Suprapubic skin (tissue), 4 donors: ENCODE measurements at places on chromosomes 5 and 9.

DNA sequence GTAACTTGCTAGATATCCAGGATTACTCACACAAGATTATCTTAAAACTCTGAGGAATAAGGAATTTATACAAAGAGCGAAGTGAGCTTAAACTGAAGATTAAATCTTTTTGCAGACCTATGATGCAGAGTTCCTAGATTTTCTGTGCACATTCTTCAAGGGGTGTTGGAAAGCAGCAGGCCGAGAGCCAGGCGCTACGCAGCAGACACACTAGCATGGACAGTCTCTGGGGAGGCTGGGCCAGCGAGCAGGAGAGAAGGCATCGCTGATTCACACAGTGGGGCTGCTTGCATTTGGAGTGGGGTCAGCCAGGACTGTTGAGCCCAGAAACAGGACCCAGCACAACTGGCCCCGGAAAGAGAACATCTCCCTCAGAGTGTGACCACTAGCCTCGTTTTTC, 136.3 kb downstream of the ADAMTS16 start:
- DNase-seq = no peak
- H3K27me3 ChIP-seq = no peaks in the 10 kb centered on the region

DNA sequence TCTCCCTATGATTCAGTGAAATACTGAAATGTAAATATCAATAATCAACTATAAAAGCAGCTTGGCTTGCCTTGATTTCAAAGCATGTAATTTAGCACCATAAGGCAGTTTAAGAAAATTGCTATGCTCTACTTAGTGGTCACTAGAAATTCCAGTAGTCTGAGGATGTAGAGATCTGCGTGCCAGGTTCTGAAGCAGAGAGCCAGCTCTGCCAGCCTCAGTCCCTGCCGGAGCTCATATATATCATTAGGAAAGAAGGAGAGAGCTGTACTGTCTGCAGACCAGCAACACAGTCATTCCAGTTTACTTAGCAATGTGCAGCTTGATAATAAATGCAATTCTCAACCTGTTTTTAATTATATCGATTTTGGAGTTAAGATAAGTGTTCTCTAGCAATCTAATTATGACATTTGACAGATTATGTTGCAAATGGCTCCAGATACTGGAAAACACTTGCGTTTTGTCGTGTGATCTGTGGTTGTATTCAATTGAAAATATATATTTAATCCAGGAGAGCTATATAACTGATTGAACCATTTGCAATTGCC, 540.5 kb downstream of the CTNND2 start:
- DNase-seq = no peak
- no peak overlapping the region for H3K4me3 ChIP-seq
- H3K36me3 ChIP-seq = no peaks in the 10 kb centered on the region
- no peak overlapping the region for H3K27ac ChIP-seq
- no peaks in the 10 kb centered on the region for H3K27me3 ChIP-seq

- no peaks in the 10 kb centered on the region for H3K27me3 ChIP-seq
- no peaks in the 10 kb centered on the region for H3K4me1 ChIP-seq
- H3K27ac ChIP-seq = peak overlapping the region; percentile 49
- H3K4me3 ChIP-seq = no peak overlapping the region
- H3K36me3 ChIP-seq = no peaks in the 10 kb centered on the region
Observed at GRCh38 chr9:27599102-27599869, 26.0 kb upstream of the C9orf72 start.

GRCh38 chr9:126587187-126588185, 26.2 kb upstream of the LMX1B start:
- peaks cover 16% of the 10 kb centered on the region for H3K4me1 ChIP-seq
- H3K27ac ChIP-seq = peak overlapping the region; percentile 45
- no peaks in the 10 kb centered on the region for H3K36me3 ChIP-seq
- H3K4me3 ChIP-seq = no peak overlapping the region
- no peak for DNase-seq
- peaks cover 8% of the 10 kb centered on the region for H3K27me3 ChIP-seq

GRCh38 chr5:138725818-138726416, 27.3 kb upstream of the CTNNA1 start:
- peaks cover 31% of the 10 kb centered on the region for H3K4me1 ChIP-seq
- no peak overlapping the region for H3K4me3 ChIP-seq
- DNase-seq = no peak

DNA sequence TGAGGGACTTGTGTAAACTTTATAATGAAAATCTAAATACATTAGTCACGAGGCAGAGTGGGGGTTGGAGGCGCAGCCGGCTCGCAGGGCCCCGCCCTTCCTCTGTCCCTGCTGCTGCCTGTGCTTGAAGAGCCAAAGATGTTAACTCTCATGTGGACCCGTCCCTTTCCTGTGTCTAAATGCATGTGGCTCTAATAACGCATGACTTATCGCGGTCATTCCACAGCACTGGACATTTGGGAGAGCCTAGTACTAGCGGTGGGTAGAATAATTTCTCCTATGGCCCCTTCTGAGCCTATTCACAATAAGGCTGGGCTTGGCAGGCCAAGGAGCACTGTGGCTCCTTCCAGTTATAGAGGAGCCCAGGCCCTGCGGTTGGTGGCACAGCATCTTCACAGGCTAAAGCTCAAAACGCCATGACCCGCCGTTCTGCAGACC, 82.3 kb upstream of the SIMC1 start:
- DNase-seq = no peak
- no peak overlapping the region for H3K4me3 ChIP-seq
- no peak overlapping the region for H3K27ac ChIP-seq

GRCh38 chr5:115774684-115775083, 41.8 kb downstream of the CDO1 start:
- H3K4me1 ChIP-seq = no peaks in the 10 kb centered on the region
- no peak overlapping the region for H3K27ac ChIP-seq
- no peaks in the 10 kb centered on the region for H3K36me3 ChIP-seq
- no peak overlapping the region for H3K4me3 ChIP-seq
- no peak for DNase-seq
